ENCODE measurements at places on chromosomes 5 and 9.
A peak's percentile ranks its signal among the peaks of the same experiment; 100 is the strongest.

DNA sequence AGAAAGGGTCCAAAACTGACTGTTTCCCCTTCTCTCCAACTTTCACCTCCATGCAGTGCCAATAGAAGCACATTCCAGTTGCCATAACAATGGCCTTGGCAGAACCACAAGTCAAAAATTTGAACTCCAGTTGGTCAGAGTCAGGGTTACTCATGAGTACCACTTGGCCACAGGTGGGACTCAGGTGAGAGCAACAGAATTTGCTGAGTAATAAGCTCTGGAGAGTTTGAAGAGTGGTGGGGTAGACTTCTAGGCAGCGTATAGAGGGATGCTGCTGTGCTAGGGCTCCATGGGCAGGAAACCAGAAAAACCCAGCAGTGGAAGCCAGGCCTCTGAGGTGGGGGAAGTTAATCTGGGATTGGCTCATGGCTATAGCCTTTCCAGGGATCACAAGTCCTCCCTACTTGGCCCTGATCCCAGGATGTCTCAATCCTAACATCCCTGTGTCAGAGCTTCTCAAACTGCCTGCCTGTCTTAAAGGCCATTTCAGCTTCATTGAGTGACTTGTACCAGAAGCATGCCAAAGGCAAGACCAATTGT, 30.2 kb downstream of the SNX18 start:
- no peak for DNase-seq

DNA sequence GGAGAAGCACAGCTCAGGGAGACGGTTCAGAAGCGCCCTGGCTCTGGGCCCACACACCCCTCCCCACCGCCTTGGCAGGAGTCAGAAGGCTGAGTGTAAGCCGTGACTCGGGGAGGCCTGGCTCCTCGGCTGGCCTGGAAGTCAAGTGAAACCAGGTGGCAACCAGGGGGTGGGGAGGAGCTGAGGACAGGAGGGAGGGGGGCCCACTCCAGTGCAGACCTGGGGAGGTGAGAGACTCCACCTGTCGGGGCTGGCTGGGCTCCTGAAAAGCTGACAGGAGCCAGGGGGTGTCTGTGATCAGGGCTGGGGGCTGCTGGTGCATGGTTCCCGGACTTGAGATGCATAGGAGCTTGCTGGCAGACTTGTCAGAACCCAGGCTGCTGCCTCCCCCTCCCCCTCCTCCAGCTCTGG, 150.2 kb upstream of the PHYKPL start:
- no peak for DNase-seq

GRCh38 chr5:130605234-130605633, 559.8 kb downstream of the HINT1 start:
- peak; percentile 27 for DNase-seq

DNA sequence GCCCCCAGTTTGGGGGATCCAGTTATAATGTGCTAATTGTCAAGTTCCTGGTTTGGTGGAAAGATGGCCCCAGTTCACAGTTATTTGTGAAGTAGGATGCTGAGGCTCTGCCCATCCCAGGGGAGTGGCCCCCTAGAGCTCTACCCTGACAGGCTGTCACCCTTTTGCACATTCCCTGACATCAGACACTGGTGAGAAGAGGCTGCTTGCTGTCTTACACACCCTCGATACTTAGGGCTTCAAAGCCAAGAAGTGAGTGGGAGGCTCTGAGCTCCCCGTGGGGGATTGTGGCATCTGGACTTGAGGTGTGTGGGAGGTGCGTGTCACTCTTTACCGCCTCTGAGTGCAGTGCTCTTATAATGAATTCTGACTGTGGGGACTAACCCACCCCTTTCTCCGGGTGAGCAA, 168.5 kb downstream of the DOCK2 start:
- no peak for DNase-seq

DNA sequence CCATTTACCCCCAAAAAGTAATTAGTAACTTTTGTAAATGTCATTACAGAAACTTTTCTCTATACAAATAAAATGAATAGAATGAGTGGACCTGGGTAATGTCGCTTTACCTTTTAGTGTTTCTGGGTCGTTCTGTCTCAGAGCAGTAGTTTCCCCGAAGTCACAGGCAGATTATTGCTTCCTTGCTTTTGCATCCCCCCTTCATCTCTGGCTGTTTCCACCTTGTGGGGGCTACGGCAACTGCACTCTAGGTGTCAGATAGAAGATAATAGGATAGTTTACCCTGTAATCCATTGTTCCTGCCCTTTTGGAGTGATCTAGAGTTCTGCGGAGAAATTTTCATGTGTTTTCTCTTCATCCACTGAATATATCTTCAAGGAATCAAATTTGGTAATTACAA, 68.7 kb downstream of the PRR16 start:
- DNase-seq = no peak

DNA sequence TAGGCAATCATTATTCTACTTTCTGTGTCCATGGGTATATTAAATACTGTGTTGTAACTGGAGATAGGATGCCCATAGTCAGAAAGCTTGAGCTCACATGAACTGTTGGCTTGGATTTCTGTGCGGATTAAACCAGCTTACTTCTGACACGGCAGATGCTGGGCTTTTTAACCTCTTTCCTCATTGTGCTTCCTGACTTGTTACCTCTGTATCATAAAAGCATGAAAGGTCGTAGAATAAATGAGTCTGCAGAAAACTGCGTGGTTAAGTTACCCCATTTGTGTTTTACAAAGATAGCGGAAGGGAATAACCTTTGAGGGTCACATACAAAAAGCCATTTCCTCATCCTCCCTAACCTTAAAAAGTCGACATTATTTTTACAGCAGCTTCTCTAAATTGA, 199.5 kb upstream of the DMRT1 start:
- no peak for DNase-seq

DNA sequence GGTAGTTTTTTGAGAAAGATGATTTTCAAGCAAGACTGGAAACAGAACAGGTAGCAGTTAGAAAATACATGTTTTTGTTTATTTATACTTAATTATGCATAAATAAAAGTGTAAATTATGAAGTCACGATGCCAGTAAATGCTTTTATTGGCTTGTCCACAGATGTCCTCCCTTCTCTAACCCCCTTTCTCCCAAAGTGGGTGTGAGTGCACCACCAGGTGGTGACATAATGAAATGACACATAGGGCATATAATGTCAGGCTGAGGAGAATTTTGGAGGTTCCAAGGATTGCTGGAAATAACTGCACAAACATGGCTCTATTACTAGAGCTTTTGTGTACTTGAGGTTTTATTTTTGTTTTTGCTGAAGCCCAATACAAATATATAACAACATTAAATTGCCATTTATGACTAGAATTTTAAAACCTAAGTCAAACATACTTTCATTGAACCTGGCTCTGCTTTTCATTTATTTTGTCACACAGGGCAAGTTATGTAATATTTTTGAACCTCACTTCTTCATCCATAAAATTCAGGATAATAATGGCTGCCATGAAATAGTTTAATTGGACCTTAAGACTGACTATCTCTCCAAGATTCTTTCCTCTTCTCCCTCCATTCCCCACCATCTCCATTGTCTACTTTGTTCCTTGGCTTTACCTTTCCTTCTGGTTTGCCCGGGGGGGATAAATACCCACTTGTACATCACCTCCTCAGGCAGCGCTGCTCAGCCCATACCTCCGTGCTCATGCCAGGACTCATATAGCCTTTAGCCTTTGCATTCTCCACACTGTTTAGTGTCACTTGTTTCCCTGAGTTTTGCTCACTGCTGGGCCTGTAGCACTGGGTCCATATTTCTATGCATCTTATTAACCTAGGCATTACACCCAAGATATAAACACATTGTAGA, 168.8 kb downstream of the PDE4D start:
- peak; percentile 63 for DNase-seq

- DNase-seq = no peak
Observed at GRCh38 chr5:4804691-4805360, 335.3 kb upstream of the ADAMTS16 start.

GRCh38 chr5:125117566-125117965, 371.1 kb upstream of the ZNF608 start:
- no peak for DNase-seq

DNA sequence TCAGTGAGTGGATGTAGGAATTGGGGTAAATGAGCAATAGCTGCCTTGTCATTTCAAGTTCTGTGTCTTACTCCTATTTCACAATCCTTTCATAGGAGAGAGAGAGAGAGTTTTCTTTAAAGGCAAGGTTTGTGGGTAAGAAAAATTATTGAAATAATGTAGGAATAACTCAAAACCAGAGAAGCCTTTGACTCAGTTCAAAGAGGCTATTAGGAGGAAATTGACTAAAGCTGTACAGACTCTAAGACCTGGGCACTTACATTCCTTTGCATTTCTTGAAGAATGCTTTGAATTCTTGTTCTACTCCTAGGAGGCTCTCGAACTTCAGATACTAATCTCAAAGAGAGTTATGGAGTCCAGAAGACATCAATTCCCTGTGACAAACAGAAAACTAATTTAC, 257.1 kb downstream of the FBXL7 start:
- DNase-seq = peak; percentile 24

- DNase-seq = no peak
Observed at GRCh38 chr5:78557601-78558000, 91.0 kb downstream of the LHFPL2 start.

DNA sequence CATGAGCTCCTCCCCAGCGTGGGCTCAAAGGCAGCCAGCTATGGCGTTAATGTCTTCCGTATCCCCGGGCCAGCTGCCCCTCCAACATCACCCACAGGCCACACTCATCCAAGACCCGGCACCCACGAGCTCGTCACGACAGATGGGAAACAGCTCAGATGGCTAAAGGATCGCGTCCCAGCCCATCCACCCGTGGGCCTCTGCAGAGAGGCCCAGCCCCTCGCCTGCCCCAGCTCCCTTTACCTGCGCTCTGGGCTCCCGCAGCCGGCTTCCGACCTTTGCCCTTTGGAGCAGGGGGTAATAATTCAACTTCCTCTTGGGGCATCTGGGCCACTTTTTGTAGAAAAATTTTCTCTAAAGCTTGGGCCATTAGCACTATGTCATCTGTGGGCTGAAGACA, 16.5 kb downstream of the BRD3 start:
- no peak for DNase-seq

DNA sequence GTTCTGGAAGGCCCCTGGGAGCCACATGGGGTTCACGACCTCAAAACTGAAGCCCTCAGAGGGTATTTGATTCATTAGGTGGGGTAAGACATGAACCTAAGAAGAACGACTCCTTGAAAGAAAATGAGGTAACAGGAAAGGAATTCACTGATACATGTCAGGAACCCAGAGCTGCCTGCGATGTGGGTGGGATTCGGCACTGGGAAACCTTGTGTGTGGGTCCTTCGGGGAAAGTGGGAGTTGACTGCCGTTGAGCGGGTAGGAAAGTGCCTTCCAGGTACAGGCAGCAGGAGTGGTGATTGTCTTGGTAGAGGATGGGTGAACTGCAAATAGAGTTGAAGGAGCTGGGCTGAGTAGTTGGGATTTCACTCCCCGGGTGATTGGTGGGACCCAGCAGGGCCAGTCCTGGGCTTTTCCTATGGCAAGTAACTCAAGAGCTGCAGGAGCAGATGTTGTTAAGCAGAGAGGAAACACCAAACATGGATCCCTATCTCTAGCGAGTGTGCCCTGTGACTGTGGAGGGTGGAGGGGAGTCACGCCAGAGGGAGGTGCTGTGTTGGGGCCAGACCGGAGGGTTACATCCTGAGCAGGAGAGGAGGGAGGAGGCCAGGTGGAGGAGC, 30.8 kb downstream of the ANKRD33B start:
- DNase-seq = no peak

DNA sequence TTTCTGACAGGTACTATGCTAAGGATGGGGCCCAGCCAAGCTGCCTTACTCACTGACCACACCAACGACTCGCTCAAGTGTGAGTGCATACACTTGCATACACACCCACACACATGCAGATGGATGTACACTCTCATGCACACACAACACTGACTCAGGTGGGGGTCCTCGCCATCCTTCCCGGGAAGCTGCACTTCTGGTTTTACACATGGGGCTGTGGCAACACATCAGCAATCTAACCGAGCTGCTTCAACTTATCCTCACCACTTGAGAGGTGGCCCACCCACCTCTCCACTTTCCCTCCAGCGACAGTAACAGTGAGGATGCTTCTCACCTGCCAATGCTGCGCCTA, 67.2 kb upstream of the SLC25A51 start:
- DNase-seq = no peak

- DNase-seq = no peak
Observed at GRCh38 chr9:114612272-114612923, 1.3 kb downstream of the TMEM268 start.

GRCh38 chr5:169183576-169183975, 117.4 kb downstream of the SLIT3 start:
- no peak for DNase-seq

- DNase-seq = no peak
Observed at GRCh38 chr5:146947181-146947941, 68.8 kb upstream of the PPP2R2B start.

DNA sequence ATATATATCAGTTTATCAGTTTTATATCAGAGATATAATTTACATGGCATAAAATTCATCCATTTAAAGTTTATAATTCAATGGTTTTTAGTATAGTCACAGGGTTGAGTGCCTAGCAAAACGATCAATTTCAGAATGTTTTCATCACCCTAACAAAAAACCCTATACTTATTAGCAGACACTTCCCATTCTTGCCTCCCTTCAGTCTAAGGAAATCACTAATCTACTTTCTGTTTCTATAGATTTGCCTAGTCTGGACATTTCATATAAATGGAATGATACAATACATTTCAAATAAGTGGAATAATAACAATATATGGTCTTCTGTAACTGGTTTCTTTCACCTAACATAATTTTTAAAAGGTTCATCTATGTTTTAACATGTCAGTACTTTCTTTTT, 9.6 kb upstream of the LNPEP start:
- DNase-seq = no peak

DNA sequence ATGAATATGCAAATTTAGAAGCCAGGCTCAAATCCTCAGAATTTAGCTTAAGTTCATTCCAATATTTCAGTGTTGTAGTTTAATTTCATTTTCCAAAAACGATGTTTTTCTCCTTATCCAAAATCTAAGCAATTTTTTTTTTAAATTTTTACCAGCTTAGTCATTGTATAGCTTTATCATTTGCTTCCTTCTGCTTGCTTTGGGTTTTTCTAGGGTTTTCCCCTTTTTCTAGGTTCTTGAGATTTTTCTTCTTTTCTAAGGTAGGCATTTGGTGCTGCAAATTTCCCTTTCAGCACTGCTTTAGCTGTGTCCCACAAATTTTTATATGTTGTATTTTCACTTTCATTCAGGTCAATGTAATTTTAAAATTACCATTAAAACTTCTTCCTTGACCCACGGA, 34.4 kb upstream of the CCDC112 start:
- no peak for DNase-seq

- DNase-seq = peak; percentile 69
Observed at GRCh38 chr9:33429256-33429985, 18.0 kb downstream of the AQP3 start.
